ENCODE measurements at places on chromosomes 6 and 20.

- no peak for DNase-seq
These were observed 16.4 kb downstream of the RNF24 start for GRCh38 chr20:3998998-3999397.

GRCh38 chr6:167559675-167560479 lies 235.0 kb downstream of the TTLL2 start:
- peak; percentile 84 for DNase-seq

GRCh38 chr20:48469026-48469425 lies 358.8 kb downstream of the PREX1 start:
- DNase-seq = no peak

GRCh38 chr20:45998761-45999160 lies 9.9 kb upstream of the MMP9 start:
- DNase-seq = no peak

GRCh38 chr6:1215023-1215422 lies 96.9 kb upstream of the FOXQ1 start:
- no peak for DNase-seq

- no peak for DNase-seq
These were observed 269.1 kb upstream of the ARID1B start for GRCh38 chr6:156508126-156508525.

DNA sequence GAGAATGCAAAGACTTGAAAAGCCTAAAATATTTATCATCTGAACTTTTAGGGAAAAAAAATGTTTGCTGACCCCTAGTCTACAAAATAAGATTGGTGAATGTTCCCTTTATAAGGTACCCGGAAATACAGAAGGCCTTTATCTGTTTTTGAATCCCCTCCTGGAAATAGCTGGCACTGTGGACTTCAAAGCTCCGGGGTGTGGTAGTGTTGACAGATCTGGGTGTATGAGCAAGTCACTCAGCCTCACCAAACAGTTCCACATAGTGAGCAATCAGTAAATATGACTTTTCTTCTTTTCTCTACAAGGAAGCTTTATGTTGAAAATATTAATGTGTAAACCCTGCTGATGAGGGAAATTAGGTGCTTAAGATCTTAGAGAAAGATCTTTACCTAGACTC lies 29.2 kb upstream of the HTR1B start:
- DNase-seq = no peak

DNA sequence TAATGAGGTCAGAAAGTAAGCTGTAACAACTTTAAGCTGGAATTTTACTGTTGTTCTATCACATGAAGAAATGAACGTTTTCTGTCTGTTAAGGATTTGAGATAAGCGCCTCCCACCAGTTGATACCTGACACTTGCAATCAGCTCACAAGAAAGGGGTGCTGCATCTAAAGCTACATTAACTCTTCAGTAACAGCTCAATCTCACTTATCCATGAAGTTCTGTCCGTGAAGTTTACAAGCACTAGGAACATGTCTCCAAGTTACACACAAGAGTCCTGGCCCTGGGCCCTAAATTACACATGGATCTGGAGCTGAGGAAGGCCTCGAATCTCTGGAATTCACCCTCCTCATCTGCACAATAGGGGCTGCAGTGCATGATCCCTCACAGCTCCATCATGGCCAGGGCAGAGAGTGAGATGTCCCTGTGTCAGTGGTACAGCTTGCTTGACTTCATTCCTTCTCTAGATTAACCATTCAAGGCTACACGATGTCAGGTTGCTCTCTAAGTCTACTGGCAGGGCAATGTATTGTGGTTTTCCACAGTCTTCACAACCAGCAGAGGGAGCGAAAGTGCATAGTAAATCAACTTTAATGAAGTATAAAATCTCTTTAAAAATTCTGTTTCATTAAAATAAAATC lies 182.4 kb upstream of the MCHR2 start:
- no peak for DNase-seq

DNA sequence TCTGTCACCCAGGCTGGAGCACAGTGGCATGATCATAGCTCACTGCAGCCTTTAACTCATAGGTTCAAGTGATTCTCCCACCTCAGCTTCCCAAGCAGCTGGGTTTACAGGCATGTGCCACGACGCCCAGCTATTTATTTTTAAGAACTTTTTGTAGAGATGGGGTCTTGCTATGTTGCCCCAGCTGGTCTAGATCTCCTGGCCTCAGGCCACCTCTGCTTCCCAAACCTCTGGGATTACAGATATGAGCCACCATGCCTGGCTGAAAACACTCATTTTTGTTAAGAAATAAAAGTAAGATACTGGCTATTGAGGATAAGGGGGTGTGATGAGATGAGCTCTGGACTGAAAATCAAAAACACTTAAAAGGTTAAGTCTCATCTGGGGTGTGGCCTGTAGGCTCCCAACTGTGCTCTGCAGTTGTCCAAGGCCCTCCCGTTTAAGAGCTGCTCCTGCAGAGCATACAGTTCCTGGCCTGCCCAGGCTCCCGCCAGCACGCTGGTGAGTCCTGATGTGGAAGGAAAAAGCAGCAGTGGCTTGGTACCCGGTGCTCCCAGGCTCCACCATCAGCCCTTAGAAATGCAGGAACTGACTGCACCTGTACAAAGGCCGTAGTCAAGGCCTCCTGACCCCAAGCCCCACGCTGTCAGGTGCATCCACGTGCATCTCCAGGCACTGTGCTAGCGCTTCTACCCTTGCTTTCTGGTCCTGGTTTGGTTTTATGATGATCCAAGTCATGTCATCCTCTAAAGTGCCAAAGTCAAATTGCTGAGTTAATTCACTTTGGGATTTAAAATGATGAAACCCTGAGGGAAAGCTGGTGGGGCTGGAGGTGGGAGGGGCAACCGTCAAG lies 111.5 kb downstream of the TMEM242 start:
- no peak for DNase-seq

- no peak for DNase-seq
These were observed 54.7 kb upstream of the PDE7B start for GRCh38 chr6:135796643-135797305.

GRCh38 chr6:155687645-155688044 lies 232.0 kb upstream of the NOX3 start:
- no peak for DNase-seq

DNA sequence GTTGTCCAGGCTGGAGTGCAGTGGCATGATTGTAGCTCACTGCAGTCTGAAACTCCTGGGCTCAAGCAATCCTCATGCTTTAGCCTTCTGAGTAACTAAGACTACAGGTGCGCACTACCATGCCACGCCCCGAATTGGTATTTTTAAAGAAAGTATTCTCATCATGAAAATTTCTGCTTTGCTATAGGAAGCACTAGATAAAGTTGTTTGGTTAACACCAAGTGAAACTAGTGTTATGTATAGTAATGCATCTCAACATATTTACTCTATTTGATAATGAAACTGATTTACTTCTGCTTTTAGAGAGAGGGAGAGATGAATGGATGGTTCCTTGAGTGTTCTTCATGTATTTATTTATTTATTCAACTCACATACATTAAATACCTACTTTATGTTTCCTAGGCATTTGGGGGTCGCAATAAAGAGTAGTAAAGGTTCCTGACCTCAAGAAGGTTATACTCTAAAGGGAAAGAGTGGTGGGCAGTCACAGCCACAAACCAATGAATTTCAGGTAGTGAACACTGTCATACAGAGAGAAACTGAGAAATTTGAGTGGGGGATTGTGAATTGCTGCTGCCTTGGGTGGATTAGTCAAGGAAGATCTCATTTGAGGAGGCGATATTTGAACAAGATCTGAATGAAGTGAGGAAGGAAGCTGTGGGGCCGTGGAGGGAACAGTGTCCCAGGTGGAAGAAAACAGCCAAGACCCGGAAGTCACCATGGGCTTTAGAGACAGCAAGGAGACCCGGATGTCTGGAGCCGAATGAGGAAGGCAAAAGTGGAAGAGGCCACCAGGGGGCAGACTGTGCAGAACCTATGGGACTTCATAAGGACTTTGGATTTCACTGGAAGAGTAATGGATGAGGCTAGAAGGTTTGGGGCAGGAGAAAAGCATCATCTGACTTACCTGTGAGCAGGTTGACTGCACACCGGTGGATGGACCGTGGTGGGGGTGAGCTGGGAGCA lies 185.6 kb downstream of the TSHZ2 start:
- peak; percentile 28 for DNase-seq

GRCh38 chr6:56550301-56550700 lies 92.4 kb downstream of the DST start:
- DNase-seq = no peak

DNA sequence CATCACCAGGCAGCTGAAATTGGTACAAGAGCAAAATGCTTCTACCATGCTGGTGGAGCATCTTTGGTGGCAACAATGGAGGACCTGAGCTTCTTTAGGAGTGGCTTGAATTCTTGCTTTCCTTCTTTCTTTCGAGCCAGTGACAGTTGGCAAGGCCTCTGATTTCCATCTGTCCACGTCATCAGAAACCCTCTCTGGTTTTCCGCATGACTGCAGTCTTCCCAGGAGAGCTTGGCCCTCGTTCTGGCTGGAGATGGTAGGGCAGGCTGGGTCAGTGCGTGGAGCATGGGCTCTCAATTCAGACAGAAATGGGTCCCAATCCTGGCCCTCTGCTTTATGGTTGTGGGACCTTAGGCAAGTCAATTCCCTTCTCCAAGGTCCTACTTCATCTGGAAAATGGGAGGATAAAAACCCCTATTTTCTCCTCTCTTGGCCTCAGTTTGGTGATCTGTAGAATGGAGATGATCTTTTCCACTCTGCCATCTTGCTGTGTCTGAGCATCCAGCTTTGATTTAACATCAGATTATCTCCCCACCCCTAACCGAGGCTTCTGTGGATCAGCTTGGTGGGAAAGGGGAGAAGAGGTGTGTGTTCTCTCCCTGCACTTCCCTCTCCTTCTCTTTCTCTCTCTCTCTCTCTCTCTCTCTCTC lies 3.6 kb upstream of the BPIFB1 start:
- no peak for DNase-seq

GRCh38 chr20:4726710-4727397 lies 5.1 kb downstream of the PRND start:
- no peak for DNase-seq

- DNase-seq = no peak
These were observed 92.0 kb downstream of the JAG1 start for GRCh38 chr20:10581823-10582222.

- no peak for DNase-seq
These were observed 75.1 kb downstream of the SLX4IP start for GRCh38 chr20:10510216-10510615.

DNA sequence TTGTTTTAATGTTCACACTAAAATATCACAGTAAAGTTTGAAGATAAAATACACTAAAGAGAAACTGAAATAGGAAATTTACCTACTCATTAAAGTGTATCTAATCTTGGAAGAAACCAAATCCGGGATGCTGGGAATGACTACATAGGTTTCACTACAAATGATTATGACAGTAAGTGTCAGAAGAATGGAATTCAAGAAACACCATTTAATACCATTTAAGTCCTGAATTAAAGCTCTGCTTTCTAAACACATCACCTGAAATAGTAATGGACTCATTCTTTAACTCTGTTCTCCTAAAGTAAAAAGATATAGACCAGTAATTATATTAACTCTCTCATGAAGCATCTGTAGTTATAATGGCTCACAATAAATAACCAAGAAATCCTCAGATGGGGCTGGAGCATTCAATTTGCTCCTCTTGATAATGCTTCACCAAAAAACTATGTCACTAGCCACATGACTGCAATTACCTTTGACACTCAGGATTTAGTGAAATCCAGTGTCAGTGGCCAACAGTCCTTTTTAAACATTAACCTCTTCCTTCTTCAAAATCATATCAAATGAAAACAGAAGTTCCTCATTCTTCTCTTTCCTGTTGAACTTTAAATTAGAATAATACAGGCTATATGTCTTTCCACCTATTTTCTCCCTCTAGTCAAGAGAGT lies 41.4 kb downstream of the MAP7 start:
- DNase-seq = no peak

GRCh38 chr20:35296101-35296554 lies 3.9 kb upstream of the FAM83C start:
- DNase-seq = no peak

GRCh38 chr6:132961122-132961521 lies 146.8 kb downstream of the RPS12 start:
- no peak for DNase-seq

GRCh38 chr6:1705630-1706029 lies 95.9 kb downstream of the FOXC1 start:
- DNase-seq = no peak

GRCh38 chr20:313402-313801 lies 11.9 kb upstream of the SOX12 start:
- no peak for DNase-seq

DNA sequence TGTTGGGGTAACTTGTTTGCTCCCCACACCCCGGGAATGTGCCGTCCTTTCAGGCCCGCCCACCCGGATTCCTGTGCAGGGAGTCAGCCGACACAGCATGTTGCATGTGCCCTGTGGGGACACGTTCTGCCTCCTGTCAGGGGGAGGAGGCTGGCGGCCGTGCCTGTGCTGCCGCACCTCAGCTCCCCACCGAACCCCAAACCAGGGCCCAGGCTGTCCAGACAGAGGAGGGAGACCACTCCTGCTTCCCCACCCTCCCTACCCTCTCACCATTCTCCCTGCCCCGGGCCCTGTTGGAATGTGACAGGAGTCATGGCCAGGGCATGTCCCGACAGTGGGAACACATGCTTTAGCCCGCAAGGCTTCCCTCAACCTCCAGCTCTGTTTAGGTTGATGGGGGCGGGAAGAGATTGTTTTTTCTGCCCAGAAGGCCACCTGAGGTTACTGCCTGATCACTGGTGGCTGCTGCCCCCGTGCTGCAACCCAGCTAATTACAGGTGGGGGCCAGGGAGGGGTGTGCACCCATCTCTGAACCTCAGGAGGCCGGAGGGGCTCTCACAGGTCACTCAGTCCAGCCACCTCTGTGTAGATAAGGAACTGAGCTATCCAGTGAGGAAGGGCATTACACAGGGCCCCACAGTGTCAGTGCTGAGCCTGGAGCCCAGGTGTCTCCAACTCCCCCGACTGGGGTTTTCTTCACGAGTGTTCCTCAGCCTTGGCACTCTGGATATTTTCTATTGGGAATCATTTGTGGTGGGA lies 13.6 kb downstream of the LRRC73 start:
- DNase-seq = peak; percentile 56

DNA sequence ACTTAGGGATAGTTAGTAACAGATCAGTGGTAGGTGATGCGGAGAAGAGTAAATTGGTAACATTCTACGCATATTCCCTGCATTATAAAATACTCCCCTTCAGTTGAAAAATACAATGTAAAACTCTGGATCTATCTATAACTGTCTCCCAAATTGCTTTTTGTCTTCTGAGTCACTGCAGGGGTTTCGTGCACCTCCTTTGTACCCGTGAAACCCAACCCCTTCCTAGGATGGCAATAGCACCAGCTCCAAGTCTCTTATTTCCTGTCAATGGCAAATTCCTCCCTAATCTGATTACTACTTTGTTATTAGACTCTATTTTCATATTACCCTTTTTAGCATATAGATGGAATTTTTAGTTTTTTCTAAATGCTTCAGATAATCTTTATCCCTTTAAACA lies 20.6 kb upstream of the STMND1 start:
- no peak for DNase-seq
